ENCODE measurements at places on chromosomes 6 and 20. TPM values are rescaled to one million over a fixed set of nuclear protein-coding genes. Genes with fewer than 3 reads are reported as not detected.
A peak's percentile ranks its signal among the peaks of the same experiment; 100 is the strongest.

GRCh38 chr20:46999801-47000465 is 105.3 kb downstream of the EYA2 start:
- H3K27ac ChIP-seq, result no peak overlapping the region
- H3K4me1 ChIP-seq, result no peaks in the 10 kb centered on the region
- DNase-seq, result no peak
- H3K4me3 ChIP-seq, result no peak overlapping the region
- H3K36me3 ChIP-seq, result no peaks in the 10 kb centered on the region

The PLCB1 gene
- total RNA-seq, result 1.5 TPM

The SLC16A10 gene
- total RNA-seq, result 6.2 TPM

DNA sequence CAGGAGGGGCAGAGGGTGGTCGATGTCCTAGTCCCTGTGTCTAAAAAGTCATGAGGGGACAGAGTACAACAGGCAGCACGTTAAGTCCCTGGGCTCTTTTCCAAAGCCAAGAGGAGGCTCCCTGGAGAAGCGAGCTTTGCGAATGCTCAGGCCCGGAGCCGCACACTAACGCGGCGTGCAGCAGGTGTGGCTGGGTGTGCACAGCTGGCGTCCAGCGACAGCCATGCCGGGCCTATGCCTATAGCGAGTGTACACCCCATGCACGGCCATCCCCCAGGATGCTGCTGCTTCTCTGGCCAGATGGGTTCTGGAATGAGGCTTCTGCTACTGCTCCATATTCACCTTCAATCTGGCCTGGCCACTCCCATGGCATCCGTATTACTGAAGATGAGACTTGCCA is 131.3 kb downstream of the PRND start:
- no peaks in the 10 kb centered on the region for H3K27me3 ChIP-seq
- no peak overlapping the region for H3K4me3 ChIP-seq
- H3K4me1 ChIP-seq, result no peaks in the 10 kb centered on the region
- no peak for DNase-seq
- H3K36me3 ChIP-seq, result peaks cover 10% of the 10 kb centered on the region

The SLC17A1 gene
- total RNA-seq, result 0.09 TPM

The PCMTD2 gene
- 37.8 TPM for total RNA-seq

The KHDC1L gene
- not detected for total RNA-seq

DNA sequence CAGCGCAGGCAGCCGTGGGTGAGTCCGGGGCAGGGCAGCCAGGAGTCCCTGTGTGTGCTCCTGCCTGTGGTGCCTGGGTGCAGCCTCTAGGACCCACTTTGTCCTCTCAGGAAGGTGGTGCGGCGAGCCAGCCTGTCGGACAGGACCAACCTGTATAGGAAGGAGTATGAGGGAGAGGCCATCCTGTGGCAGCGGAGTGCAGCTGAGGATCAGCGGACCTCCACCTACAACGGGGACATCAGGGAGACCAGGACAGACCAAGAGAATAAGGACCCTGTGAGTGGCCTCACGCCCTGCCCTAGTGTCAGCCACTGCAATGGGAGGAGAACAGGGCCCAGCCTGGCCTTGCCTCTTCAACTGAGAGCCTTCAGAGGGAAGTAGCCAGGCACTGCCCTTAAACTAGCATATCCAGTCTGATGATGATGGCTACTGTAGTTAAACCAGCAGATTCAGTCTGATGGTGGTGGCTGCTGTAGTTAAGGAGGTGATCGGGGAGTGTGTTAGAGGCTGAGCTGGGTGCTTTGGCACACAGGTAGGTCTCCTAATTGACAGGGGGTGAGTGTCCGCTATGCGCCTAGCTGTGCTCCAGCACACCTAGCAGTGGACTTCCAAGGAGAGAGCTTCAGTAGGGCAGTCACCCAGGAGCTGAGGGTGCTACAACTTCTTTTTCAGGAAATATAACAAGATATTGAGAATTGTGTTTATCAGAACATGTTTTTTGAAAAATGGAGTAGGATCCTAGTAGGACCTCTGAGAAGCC is 18.1 kb upstream of the FAM83D start:
- H3K27me3 ChIP-seq, result no peaks in the 10 kb centered on the region
- H3K4me1 ChIP-seq, result peaks cover 4% of the 10 kb centered on the region
- H3K36me3 ChIP-seq, result peaks cover 61% of the 10 kb centered on the region
- no peak overlapping the region for H3K27ac ChIP-seq
- DNase-seq, result no peak
- no peak overlapping the region for H3K4me3 ChIP-seq

- no peaks in the 10 kb centered on the region for H3K4me1 ChIP-seq
- H3K4me3 ChIP-seq, result no peak overlapping the region
- DNase-seq, result no peak
- H3K27me3 ChIP-seq, result no peaks in the 10 kb centered on the region
- H3K27ac ChIP-seq, result no peak overlapping the region
- H3K36me3 ChIP-seq, result no peaks in the 10 kb centered on the region
Observed at GRCh38 chr6:55812509-55812908, 62.9 kb downstream of the BMP5 start.

DNA sequence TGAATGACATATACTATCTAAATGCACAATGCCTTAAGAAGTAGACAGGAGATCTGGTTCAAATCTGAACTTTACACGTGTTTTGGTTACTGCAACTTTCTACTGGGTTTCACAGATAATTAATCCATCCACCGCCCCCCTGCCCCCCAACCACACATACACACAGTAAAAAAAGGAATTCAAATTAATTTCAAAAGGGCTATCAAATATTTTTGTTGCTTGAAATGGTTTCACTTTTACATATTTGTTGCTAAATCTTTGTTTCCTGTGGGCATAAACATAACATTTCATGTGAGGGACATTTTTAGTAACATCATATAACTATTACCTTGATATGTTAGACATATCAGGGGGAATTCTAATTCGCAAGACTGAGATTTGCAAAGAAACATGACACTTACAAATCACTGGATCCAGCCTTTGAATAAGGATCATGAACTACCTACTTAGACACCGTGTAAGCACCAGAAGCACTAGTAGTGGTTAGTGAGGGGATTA is 7.5 kb downstream of the NEDD9 start:
- H3K36me3 ChIP-seq, result peaks cover 26% of the 10 kb centered on the region
- H3K4me1 ChIP-seq, result peaks cover 53% of the 10 kb centered on the region
- peak overlapping the region; percentile 75 for H3K27ac ChIP-seq
- H3K27me3 ChIP-seq, result no peaks in the 10 kb centered on the region
- peak overlapping the region; percentile 10 for H3K4me3 ChIP-seq
- peak; percentile 23 for DNase-seq

- peak; percentile 63 for DNase-seq
- peak overlapping the region; percentile 31 for H3K4me3 ChIP-seq
- H3K4me1 ChIP-seq, result peaks cover 25% of the 10 kb centered on the region
- no peaks in the 10 kb centered on the region for H3K36me3 ChIP-seq
- no peaks in the 10 kb centered on the region for H3K27me3 ChIP-seq
Observed at GRCh38 chr6:45709781-45710220, 305.9 kb downstream of the CLIC5 start.

GRCh38 chr20:47999166-47999565 is 213.9 kb upstream of the SULF2 start:
- no peak overlapping the region for H3K27ac ChIP-seq
- H3K4me3 ChIP-seq, result no peak overlapping the region
- H3K27me3 ChIP-seq, result peaks cover 8% of the 10 kb centered on the region

DNA sequence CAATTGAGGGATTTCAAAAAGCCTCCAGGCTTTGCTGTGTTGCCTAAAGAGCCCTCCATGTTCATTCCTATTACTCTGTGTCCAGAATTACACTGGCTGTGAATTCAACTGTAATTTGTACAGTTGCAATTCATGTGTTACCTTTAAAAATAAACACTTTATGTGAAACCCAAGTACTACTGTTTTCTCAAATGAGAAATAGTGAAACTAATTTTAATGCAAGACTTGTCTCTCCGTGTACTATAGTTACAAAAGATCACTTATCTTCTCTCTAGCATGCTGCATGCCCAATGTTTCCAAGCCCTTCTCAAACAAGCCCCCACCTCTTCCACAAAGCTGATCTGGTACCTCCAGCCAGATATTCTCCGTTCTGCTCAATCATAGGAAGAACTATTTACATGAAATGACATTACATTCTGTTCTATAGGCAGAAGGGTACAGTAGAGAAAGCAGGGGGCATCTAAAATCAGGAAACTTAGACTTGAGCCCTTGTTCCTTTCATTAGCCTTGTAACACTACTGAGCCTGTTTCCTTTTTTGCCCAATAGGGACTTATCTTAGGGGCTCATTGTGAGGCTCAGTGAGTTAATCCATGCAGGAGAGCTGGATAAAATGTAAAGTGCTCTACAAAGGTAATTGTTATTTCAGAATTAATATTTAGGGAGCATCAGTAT is 12.3 kb upstream of the COL9A1 start:
- DNase-seq, result no peak
- no peak overlapping the region for H3K4me3 ChIP-seq
- H3K27me3 ChIP-seq, result peaks cover 32% of the 10 kb centered on the region

Measured in activated CD4-positive, alpha-beta T cell treated with anti-CD3 and anti-CD28 coated beads for 36 hours (primary cell).